ENCODE measurements at places on chromosomes 1 and 21.
A peak's percentile ranks its signal among the peaks of the same experiment; 100 is the strongest.

- no peak for DNase-seq
Observed at GRCh38 chr1:55816456-55817426, 601.6 kb upstream of the USP24 start.

DNA sequence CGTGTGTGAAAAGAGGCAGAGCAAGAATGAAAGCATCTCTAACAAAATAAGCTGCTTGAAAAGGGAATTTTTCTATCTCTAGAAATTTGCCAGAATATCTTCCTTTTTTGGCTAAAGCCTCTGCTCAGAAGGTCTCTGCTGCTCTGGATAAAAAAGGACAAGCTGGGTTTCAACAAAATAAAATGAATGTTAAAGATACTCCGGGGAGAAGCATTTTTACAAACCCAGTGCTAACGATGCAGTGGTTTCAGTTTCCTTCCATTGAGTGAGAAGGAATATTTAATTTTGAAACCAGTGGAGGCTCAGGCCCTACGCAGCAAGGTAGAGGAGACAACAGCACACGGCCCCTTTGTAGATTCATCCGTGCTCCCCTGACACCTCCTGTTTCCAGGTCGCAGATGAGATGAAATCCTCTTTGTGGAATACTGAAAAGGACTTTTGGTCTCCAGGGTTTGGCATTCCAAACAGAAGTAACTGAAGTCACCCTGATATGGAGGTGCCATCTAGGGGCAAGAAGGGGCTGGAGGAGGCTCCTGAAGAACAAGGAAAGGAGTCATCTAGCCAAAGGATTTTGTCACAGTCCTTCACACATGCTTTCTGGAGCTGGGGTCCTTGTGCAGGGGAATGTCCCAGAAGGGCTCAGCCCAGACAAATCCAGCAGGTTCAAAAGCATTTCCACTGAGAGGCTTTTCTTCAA is 65.7 kb upstream of the SYT6 start:
- DNase-seq: no peak

DNA sequence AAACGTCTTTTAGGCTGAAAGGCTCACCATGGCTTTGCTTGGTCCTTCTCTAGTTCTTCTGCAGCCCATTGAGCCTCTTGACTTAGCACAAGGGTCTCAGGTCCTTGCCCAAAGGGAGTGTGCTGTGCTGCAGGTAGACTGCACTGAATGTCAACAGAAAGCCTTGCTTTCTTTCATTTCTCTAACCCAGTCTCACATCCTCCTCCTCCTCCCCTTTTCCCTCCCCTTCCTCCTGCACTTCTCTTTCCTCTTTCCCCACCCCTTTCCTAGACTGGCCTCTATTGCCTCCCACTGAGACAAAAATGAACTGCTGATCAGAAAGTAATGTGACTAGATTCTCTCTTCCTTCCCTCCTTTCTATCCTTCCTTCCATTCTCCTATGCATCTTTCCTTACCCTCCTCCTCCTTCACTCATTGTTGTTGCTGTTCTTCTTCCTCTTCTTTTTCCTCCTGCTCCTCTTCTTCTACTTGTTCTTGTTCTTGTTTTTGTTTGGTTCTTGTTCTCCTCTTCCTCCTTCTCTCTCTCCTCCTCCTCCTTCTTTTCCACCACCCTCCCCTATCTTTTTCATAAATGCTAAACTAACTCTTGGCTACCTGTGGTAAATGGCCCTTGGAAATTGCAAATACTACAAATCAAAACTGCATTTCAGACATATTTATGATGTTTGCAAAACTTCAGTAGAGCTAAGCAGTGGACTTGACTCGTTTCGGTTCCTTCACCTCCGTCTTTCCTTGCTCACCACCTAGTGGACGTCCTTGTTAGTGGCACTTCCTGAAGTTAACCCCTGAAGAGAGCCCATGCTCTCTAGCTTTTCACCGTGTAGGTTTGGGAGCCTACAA is at the start of gene SELL:
Gene SELL (minus strand): TSS at position 152 of the 840 bp plus-strand sequence. CDS start 122 bp downstream, at position 30.
- DNase-seq: peak; percentile 40

GRCh38 chr1:16021681-16022080 is at the start of gene CLCNKA:
CLCNKA (plus strand) TSS chr1:16022036; CDS start chr1:16022620, 584 bp downstream.
- DNase-seq: no peak

- DNase-seq: no peak
Observed at GRCh38 chr1:179200586-179200985, 28.9 kb downstream of the ABL2 start.

- no peak for DNase-seq
Observed at GRCh38 chr1:2240270-2241156, 12.4 kb downstream of the SKI start.

DNA sequence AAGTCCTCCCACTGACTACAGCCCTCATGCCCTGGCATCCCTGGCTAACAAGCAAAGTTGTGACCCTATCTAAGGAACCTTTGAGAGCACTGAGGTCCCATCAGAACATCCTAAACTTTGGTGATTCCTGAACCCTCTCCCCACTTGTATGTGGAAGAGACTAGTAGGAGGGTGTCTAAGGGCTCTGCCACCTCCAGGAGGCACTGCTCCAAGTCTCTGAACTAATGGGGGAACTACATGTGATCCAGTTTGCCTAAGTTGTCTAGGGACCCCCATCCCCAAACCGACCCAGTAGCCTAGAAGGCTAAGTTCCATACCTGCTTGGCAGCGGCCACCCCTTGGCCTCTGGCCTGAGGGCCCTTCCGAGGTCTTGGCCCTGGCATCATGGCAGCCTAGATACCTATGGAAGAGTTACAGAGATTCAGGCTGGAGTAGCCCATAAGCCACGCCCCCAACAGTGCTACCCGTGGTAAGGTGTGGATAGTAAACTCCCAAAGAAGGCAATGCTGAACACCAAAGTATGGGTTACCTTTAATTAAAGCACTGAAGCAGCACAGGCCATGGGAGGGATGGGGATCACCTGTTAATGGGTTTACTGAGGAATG is 1.7 kb downstream of the CC2D1B start:
- no peak for DNase-seq

DNA sequence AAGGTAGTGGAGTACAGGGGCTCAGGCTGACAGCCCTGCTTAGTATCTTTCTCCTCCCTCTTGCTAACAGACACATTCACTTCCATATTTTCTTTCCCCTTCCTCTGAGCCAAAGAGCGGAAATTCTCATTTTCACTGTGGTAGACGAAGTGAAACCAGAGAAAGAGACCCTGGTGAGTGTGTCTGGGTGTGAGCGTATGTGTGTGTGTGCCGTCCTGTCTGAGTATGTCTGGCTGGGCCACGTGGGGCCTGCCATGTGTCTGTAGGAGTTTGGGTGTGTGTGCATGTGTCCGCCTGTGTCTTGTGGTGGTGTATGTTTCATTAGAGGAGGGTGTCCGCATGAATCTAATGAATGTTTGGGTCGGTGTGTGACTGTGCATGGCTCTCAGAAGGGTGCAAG is 1.7 kb downstream of the COL8A2 start:
- DNase-seq: no peak

DNA sequence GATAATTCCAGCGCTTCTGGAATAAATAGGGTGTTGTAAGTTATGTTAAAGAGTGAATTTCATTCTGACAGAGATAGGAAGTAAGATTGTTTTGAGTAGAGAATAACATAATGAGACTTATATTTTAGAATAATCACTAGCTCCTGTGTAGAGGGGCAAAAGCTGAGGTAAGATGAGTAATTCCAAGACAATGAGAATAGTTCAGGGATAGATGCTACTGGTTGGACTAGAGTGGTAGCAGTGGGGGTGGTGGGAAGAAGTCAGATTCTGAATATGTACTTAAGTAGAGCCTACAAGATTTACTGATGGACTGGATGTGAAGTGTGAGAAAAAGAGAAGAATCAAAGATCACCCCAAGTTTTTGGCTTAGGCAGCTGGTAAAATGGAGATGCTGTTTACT is 23.3 kb upstream of the MOV10 start:
- DNase-seq: no peak

- DNase-seq: no peak
Observed at GRCh38 chr1:201359031-201359872, 18.2 kb downstream of the TNNT2 start.

- DNase-seq: no peak
Observed at GRCh38 chr1:193706766-193707165, 520.4 kb upstream of the B3GALT2 start.

GRCh38 chr1:30748098-30748698 is 9.4 kb downstream of the LAPTM5 start:
- no peak for DNase-seq

DNA sequence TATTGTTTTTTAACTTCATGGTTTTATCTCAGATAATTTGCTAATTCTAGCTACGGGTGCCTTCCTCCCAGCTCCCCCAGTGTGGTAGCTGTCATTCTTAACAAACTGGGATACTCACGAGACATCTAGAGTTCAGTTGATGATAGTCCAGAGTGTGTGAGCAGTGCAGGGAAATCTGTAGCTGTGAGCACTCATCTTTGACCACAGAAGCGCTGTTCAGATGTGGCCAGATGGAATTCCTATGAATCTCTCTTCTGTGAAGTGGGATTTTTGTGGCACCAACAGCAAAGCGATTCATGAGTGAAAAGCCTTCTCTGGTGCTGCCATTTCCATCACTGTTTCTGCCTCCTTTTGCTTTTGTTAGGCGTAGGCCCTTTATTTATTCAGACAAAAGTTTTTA is 125.1 kb downstream of the NFIA start:
- DNase-seq: no peak

- DNase-seq: no peak
Observed at GRCh38 chr1:8875216-8875861, 3.1 kb downstream of the ENO1 start.

GRCh38 chr1:7478809-7479499 is 292.1 kb upstream of the VAMP3 start:
- DNase-seq: no peak

DNA sequence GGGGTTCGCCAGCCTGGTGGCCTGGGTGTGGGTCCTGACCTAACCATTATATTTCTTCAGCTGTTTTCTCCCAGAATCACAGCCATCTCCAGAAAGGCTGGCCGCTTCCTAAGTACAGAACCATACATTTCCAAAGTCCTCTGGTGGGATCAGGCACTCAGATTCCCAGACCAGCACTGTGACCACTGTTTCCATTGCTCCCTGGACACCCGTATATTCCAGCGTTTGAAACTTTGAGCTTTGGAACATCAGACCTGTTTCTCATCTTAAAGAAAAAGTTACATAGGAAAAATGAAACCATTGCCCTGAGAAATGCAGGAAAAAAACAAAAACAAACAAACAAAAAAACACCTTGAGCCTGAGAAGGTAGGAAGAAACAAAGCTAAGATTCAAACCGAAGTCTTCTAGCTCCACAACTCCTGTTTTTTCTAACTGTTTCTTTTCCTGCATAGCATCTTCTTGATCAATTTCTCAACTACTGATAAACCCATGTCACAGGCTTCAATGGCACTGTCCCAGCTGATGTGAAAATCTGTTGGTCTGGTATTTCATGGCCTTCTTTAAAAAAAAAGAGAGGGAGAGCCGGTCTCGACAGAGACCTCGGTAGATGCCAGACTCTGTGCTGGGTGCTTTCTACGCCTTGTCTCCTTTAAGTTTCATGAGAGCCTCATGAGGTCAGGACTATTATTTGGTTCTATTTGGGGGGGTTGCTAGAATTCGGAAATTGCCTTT is 221.3 kb downstream of the TOMM20 start:
- no peak for DNase-seq

DNA sequence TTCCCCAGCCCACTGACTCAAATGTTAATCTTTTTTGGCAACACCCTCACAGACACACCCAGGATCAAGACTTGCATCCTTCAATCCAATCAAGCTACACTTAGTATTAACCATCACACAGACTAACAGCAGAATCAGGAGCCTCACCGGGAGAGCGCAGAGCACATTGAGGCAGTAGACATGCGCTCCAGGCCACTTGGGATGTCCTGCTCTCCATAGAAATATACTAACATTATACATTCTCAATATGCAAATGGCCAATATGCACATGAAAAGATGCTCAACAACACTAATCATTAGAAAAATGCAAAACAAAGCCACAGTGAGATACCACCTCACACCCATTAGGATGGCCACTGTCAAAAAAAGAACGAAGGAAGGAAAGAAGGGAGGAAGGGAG is 135.0 kb upstream of the KCNE2 start:
- no peak for DNase-seq

GRCh38 chr1:180262628-180263488 is 32.8 kb downstream of the LHX4 start:
- DNase-seq: no peak

- no peak for DNase-seq
Observed at GRCh38 chr1:218031901-218032300, 253.2 kb upstream of the RRP15 start.

- no peak for DNase-seq
Observed at GRCh38 chr1:11920239-11920903, 5.9 kb downstream of the KIAA2013 start.

- DNase-seq: no peak
Observed at GRCh38 chr1:209527372-209527771, 56.1 kb upstream of the CAMK1G start.

DNA sequence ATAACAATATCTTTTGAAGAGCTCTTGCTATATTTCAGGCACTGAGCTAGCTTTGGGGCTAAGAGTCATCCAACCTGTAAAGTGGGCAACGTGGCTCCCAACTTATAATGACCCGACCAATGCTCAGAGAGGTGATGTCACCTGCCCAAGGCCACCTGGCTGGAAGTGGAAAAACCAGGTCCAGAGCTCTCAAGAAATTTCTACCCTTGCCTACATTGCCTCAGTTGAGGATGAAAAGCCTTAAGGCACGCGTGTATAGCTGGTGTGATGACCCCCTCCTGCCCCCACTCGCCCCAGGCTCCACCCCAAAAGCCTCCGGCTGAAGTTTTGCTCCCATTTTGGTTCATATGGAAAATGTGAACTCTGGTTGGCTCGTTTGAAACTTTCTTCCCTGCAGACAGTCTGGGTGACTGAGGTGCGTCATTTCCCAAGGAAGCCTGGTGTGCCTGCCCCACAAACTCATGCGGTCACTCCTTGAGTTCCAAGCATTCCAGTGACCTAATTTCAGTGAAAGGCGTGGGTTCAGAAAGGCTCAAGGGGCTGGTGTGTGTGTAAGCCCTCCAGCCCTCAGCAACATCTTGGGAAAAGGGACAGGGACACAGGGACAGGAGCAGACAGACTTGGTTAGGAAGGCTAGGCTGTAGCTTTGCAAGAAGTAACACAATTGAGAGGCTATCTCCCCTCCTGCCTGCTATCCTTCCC is 20.5 kb downstream of the HTR1D start:
- DNase-seq: no peak

- no peak for DNase-seq
Observed at GRCh38 chr1:77671836-77672235, 10.6 kb downstream of the ZZZ3 start.

GRCh38 chr21:37366482-37367316 is at the start of gene DYRK1A:
DYRK1A (plus strand) TSS chr21:37366773; CDS start chr21:37420375, 53,602 bp downstream.
- peak; percentile 95 for DNase-seq
